Stimulated activated CD4-positive, alpha-beta T cell treated with anti-CD3 and anti-CD28 coated beads, Interleukin-12 subunit alpha, Interleukin-12 subunit beta, amount 100 ng/mL, for 48 hours (primary cell): ENCODE measurements at places on chromosomes 3 and 15.
A peak's percentile ranks its signal among the peaks of the same experiment; 100 is the strongest.

DNA sequence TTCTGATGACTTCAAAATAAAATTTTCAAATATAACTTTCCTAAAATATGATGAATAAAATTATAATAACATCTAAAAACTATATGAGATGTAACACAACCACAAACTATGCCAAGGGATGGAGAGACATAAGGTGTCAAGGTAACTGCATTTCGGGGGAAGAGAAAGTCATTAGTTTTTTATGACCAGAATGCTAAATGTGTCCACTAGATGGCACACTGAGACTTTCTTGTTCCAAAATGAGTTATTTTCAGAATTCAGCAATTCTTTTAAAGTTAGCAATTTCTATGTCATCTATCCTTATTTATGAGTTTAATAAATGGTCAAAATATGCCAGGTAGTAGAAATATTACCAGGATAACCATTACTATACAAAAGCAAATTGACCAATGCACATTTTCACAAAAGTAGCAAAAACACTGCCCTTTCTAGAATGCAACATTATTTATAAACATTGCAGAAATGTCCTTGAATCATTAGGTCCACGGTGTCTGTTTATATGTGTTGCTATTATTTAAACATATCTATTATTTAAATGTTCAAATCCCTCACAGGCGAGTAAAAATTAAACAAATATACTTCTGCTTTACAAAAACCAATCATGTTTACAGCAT, 374.2 kb downstream of the PLCL2 start:
- no peak for DNase-seq

DNA sequence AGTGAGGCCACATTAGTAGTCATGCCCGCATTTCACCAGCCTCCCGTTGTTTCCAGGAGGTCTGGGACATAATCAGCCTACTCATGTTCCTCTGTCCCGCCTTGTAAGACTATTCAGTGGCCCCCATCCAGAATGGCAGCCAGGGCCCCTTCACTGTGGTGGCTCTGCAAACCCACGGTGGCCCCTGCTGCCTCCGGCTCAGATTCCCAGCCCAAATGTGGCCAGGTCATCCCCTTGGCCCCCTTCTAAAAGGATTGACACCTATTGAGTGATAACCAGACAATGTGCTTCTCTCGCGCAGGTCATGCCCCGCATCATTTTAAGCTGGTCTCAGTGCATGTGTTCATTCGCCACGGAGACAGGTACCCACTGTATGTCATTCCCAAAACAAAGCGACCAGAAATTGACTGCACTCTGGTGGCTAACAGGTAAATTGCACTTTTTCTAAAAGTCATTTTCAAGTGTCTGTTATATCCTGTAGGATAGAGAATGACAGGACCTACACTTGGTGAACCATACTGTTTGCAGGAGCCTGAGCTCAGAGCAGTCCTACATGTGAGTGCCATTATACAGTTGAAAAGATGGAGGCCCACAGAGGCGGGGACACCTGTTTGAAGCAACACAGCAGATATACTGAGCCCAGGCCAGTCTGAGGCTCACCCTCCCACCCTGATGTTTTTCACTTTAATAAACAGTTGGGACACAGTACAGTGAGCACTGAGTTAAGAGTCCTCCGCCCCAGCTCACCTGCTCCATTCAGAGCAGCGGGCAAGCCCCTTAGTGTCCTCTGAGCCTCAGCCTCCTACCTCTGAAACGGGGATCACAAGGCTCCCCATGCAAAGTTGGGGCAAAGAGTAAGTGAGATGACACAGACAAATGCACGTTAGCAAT, 47.7 kb downstream of the PXYLP1 start:
- no peak for DNase-seq

GRCh38 chr15:80569656-80570055, 125.5 kb upstream of the ABHD17C start:
- DNase-seq = no peak

- no peak for DNase-seq
Measured at GRCh38 chr3:84108442-84108971, 850.3 kb upstream of the CADM2 start.

GRCh38 chr3:127822682-127823425, 539 bp upstream of the MGLL start:
- DNase-seq = no peak

DNA sequence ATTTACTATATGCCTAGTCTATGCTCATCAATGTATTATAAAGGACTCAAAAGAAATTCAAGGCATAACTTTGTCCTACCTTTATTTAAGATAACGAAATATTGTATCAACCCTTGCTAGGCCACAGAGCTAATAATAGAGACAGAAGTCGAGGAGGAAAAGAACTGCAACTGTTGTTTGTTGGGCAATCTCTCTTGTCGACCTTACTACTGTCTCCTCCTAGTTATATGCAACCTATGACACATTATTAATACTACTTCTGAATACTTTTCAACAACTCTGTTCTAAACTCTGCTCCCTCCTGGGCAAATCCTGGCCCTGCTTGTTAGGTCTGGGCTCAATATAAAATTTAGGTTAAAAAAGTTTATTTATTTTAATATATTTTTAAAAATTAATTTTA, 24.6 kb downstream of the SPPL2A start:
- DNase-seq = no peak

DNA sequence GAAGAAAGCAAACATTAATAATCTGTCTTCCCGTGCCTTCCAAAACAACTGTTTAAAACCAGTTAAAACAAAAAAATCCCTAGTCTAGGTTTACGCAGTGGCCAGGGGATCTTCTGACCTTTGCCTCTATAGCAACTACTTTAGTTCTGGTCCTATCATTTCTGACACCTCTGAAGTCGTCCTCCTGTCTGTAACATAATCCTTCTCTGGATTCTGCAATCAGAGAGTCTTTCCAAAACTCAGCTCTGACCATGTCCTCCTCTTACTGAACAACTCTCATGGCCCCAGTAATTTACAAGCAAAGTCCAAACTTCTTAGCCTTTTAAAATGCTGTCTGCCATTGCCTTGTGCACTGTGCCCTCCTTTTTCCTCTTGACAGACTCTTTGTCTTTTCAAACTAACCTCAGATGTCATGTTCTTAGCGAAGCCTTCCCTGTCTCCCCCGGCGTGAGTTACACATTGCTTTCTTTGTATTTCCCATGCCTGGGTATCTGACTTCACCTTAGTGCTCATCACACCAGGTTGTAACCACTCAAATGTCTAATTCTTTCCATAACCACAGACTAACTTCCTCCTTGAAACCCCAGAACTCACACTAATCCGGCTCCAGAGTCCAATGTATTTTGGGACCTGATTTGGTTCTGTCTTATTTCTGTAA, 105.2 kb upstream of the BNIP2 start:
- DNase-seq = no peak

DNA sequence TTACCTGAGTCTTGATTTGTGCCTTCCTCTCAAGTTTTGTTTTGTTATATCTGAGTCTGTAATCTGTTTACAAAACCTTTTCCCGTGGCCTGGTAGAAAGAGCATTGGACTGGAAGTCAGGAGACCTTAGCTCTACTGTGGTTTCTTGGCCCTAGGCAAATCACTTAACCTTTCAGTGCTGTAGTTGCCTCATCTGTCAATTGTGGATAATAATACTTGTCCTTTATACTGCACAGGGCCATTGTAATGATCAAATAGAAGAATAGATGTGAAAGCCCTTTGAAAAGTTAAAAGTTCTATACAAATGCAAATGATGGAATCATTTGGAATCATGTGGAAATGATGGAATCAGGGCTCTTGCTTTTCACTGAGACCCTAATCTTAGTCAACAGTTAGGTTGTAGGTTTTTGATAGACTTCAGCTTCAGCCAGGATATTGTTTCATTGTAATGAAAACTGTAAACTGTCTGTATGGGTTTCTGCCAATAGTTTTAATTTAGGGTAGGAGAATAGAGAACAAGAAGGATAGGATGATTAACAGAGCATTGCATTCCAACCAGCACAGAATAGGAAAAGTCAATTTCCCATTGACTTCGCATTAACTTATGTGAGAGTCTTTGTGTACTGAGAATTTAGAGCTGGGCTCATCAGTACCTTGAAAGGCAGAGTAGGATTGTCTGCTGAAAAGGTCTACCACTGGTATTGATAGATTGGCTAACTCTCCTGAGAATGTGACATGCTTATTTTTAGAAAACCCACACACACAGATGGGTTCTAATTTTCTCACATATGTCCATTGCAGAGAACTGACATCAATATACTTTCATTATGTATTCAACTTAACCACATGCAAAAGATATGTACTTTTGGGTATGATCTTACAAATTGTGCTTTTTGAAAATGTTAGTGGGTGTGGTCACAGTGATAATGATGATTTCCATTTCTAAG, 21.8 kb downstream of the MAP2K5 start:
- DNase-seq = no peak

GRCh38 chr15:69435985-69436384, 16.6 kb upstream of the RPLP1 start:
- DNase-seq = no peak

- no peak for DNase-seq
Measured at GRCh38 chr3:177681852-177682251, 484.6 kb upstream of the TBL1XR1 start.

- DNase-seq = no peak
Measured at GRCh38 chr3:40414270-40414669, 27.3 kb downstream of the ENTPD3 start.

GRCh38 chr3:114856835-114857234, 290.3 kb downstream of the ZBTB20 start:
- no peak for DNase-seq

- DNase-seq = no peak
Measured at GRCh38 chr3:47385007-47385406, 4.2 kb downstream of the PTPN23 start.

DNA sequence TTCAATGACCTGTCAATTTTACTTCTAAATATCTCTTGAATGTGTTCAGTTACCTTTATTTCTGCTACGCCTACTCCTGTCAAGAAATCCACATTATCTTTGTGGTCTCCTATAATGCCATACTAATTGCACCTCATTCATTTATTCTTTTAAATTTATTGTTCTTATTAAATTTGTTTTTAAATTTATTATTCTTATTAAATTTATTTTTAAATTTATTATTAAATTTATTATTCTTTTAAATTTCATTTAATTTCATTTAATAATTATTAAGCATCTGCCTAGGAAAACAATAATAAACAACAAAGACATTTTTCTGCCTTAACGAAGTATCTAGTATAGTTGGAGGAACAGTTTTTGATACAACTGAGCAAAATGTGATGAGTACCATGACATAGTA, 211.7 kb downstream of the ZPLD1 start:
- no peak for DNase-seq

- DNase-seq = no peak
Measured at GRCh38 chr3:115659253-115660220, 36.2 kb downstream of the GAP43 start.

- no peak for DNase-seq
Measured at GRCh38 chr3:100602506-100603444, 6.6 kb upstream of the ADGRG7 start.

DNA sequence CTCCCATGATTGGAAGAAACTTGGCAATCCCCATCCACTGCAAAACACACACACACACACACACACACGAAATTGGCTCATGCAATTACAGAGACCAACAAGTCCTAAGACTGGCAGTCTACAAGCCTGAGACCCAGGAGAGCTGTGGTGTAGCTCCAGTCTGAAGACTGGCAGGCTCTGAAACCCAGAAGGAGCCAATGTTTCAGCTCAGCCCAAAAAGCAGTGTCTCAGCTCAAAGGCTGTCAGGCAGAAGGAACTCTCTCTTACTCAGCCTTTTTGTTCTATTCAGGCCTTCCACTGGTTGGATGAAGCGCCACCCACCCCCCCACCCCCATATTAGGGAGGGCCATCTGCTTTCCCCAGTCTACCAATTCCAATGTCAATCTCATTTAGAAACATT, 32.1 kb downstream of the MESD start:
- DNase-seq = no peak

- no peak for DNase-seq
Measured at GRCh38 chr15:95561463-95561862, 769.0 kb upstream of the NR2F2 start.

DNA sequence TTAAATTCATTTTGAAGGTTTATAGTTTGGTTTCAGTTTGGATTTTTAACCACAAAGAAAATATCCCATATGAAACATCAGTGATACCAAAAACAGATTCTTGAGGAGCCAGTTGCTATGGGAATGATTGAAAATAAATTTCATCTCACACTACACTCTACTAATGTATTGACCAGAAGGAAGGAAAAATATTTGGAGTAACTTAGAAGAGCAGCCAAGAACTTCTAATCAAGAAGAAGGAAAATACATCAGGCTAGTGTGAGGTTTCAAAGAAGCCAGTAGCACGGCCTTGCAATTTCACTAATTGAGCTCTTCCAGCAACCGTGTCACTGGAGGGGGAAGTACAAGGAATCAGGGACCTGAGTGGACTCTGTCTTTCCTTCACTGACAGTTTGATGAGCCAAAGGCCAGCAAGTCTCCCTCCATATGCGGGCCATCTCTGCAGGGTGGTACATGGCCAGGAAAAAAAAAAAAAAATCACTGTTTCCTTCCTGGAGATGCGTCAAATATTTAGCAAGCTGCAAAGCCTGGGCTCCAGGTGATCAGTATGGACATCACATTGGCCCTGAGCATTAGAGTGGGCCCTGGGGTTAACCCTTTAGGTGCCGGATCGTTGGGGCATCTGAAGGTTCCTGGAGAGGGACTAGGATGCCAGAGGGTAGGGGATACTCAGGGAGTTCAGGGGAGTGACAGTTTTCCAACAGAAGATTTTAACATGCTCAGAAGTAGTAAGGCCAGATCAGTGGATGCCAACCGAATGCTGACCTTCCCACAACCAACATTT, 37.1 kb downstream of the SLC12A8 start:
- no peak for DNase-seq

GRCh38 chr15:44327578-44327977, 39.1 kb downstream of the GOLM2 start:
- no peak for DNase-seq

GRCh38 chr3:192812743-192813383, 85.5 kb upstream of the FGF12 start:
- peak; percentile 21 for DNase-seq

DNA sequence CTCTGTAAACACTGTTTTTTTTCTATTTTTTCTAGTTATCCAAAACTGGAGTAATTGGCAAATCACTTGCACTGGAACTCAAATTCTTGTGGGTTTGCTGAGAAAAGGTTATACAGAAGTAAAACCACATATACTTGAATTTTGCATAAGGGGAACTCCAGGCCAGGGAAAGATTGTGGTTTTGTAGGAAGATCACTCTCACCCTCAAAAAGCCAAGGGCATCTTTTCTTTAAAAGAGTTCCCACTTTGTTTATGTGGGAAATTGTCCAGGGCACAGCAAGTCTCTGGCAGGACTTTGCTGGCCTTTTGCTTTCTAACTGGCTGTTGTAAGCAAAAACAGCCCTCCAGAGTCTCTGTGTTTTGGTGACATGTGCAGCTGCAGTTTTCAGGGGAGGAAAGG, 340.3 kb upstream of the RBMS3 start:
- no peak for DNase-seq

DNA sequence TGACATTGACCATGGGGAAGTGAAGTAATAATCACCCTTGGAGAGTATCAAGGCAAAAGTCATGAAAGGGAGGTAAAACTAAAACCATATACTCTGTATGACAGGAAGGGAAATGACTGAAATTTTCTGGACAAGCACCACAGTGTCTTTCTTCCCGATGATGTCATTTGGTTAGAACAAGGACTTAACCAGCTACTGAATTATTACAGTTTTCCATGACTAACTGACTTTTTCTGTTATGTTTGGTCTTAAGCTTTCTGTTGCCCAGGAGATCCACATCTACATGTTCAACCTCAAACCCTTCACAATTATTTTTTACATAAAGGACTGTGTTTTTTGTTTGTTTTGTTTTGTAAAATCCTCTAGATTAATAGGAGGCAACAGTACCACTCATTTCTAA, 191.9 kb upstream of the IL12A start:
- DNase-seq = no peak
